ENCODE measurements at places on chromosomes 16 and 17.

GRCh38 chr17:44587339-44587738 is 30.1 kb downstream of the FZD2 start:
- no peak for DNase-seq

DNA sequence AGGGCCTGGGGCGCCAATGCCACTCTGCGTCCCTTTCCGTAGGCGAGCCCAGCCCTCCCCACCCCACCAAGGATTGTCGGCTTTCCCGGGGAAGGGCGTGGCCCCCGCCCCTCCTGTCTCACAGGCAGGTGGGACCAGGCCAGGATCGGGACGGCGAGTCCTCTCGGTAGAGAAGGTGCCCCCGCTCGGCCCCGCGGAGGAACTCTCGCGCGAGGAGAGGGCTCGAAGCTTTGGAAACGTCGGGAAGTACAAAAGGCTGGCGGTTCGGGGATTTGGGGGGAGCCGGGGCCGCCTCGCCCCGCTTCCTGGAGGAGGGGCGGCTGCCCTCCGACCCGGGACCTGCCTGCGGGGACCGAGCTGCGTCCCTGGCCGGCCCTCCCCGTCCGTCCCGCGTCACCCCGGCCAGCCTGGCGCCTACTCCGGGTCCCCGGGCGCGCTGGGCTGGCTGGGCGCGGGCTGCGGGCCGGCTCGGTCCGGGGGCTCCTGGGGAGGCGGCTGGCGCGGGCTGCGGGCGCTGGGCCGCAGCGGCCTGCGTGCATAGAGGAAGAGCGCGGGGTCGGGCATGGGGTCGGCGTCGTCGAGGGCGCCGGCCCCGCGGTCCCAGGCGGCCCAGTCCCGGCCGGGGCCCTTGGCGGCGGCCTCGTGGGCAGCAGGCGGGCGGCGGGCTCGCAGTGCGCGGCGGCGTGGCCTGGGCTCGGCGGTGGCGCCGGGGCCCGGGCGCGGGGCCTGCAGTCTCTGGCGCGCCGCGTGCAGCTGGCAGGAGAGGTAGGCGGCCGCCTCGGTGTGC is 12.6 kb upstream of the CLUH start:
- DNase-seq: no peak

- no peak for DNase-seq
These were observed 23.5 kb upstream of the SIAH1 start for GRCh38 chr16:48408688-48409087.

DNA sequence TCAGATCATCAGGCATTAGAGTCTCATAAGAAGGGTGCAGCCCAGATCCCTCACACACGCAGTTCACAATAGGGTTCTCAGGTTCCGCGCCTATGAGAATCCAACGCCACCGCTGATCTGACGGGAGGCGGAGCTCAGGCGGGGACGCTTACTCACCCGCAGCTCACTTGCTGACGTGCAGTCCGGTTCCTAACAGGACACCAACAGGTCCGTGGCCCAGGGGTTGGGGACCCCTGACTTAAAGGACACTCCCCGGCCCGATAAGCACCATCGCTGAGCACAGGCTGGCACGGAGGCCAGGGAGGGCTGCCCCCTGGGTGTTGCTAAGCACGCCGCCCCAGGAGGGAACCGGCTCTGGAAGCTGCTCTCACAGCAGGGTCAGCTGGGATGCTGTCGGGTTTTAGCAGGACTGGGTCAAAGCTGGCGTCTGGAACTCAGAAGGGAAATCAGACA is 30.1 kb upstream of the BAHCC1 start:
- no peak for DNase-seq

GRCh38 chr17:8285270-8286181 is 2.9 kb upstream of the RANGRF start:
- DNase-seq: no peak

DNA sequence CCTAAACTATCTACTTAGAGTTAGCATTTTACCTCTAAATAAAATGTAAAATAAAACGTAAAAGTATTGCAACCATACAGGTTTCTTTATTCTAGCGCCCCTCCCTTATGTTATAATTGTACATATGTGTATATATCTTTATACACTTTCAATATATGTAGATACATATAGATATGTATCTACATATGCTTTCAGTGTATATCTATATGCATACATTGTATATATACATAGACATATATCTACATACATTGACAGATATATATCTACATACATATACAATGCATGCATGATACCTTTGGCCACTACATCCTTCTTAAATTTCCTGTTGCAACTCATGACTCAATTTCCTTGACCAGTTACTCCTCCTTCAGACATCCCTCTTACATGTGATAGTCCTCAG is 16.7 kb downstream of the BPTF start:
- DNase-seq: no peak

- DNase-seq: no peak
These were observed 498 bp upstream of the PLEKHG4 start for GRCh38 chr16:67278773-67279295.

- DNase-seq: no peak
These were observed 26.0 kb upstream of the CDH15 start for GRCh38 chr16:89145406-89146161.

All from stimulated activated naive B cell treated with anti-CD40 and anti-IgM and Interleukin-4, amounts not matched to agents 10 μg/mL and 1 μg/mL and 100 μg/mL, for 72 hours (primary cell).